Renal pelvis (tissue), 12 donors: ENCODE measurements at places on chromosomes 16 and 17.

DNA sequence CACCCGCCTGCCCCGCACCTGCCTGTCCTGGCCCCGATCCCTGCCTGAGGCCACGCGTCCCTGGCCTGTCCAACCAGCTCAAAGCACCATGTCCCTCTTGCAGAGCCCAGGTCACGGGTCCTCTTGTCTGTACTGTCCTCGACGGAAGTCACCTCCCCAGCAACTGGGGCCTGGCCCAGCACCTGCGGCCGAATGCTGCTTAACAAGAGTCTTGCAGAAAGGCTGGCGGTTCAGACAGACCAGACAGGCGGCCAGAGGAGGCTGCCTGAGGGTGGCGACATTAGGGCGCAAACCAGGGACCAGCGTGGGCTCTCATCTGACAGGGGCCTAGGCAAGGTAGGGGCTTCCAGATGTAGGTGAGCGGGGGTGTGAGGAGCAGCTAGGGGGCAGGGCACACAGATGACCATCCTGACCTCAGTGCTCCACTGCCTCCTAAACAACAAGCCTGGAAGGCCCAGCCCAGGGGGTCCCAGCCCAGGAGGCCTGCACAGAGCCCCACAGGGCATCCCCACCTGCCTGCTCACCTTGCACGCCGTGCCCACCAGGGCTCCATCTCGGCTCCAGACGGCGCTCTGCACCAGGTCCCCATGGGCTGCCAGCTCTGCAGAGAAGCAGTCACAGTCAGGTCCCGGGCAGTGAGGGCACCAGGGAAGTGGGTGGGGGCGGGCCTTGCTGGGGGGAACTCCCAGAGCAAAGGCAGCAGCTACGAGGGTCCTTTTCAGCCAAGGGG is 11.3 kb downstream of the CORO7 start:
- no peak for DNase-seq

- DNase-seq, result no peak
Observed at GRCh38 chr17:185445-186138, 4.1 kb upstream of the DOC2B start.

DNA sequence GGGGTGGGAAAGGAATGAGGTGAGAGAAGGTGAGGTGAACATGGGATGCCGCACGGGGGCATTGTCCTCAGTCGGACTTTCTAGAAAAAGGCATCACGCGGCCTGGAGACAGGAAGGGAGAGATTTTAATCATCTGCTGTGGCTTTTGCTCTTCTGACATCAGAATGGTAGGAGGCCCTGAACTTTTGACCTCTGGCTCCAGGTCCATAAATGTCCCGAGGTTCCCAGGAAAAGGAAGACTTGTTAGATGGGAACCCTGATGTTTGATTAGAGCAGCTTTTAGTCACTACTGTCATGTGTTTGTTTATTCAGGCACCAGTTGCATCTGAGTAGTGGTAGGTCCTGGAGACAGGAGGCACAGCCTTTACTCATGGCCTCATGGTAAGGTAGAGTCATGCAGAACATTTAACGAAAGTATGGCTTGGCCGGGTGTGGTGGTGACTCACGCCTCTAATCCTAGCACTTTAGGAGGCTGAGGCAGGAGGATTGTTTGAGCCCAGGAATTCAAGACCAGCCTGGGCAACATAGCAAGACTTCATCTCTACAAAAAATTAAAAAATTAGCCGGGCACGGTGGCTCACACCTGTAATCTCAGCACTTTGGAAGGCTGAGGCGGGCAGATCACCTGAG is 203.1 kb downstream of the MSI2 start:
- DNase-seq, result no peak

- DNase-seq, result no peak
Observed at GRCh38 chr17:50264263-50265113, 9.8 kb upstream of the TMEM92 start.

- no peak for DNase-seq
Observed at GRCh38 chr17:59617156-59617732, 2.5 kb upstream of the CLTC start.

DNA sequence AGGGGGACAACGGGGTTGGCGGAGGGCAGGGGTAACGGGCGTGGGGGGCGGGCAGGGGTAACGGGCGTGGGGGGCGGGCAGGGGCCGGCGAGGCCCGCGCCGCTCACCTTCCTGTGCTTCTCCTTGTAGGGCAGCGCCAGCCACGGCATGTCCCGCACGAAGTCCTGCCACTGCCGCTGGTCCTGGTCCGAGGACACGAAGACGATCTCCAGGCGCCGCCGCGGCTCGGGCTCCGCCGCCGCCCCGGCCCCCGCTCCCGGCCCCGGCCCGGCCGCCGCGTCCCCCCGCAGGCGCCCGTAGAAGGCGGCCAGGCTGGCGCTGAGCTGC is 401 bp downstream of the NXN start:
- no peak for DNase-seq

DNA sequence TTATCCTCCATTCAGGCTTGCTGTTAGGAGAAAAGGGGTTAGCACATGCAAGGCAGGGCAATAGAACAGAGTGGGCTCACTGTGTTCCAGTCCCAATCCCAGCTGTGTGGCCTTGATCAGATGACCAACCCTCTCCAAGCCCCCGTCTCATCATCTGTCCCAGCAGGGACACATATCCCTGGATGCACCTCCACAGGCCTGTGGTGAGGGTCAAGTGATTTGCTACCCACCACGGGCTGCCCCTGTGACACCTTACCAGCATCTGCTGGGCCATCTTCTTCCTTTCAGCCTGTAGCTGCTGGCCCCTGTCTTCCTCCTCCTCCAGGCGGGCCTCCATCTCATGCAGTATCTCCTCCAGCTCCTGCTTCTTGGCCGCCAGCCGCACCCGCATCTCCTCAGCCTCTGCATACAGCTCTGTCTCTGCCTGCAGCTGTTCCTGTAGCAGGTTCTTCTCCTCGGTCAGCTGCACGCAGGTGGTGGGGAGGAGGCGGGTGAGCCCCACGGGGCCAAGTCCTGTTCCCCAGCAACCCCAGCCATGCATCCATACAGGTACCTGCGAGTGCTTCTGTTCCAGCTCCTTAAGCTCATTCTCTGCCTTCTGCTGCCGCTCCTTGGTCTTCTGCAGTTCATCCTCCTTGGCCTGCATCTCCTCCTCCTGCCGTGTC is 91.3 kb downstream of the NDE1 start:
- DNase-seq, result no peak

- DNase-seq, result no peak
Observed at GRCh38 chr17:37841232-37841631, 83.0 kb upstream of the TBC1D3K start.

- DNase-seq, result no peak
Observed at GRCh38 chr16:28297784-28298510, 5.6 kb downstream of the SBK1 start.

DNA sequence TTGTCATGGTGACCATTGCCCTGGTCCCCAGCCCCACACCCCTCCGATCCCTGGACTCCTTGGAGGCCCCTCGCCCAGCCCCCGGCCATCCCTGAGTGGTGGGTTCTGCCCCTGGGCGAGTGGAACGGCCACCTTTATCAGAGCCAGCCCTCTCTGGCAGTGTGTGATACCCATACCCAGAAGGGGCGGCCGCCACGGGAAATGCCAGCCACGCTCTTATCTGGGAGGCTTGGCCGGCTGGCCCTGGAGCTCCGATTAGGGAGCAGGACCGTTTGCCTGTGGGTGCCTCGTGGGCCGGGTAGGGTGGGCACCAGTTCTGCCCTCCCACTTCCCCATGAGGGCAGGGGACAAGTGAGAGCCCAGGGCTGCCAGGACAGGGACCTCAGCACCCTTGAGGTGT is 58.3 kb upstream of the ZC3H18 start:
- no peak for DNase-seq

GRCh38 chr16:88834670-88835069 is 22.1 kb downstream of the GALNS start:
- no peak for DNase-seq

- DNase-seq, result peak; percentile 62
Observed at GRCh38 chr17:3535253-3535995, 22.2 kb downstream of the TRPV3 start.

DNA sequence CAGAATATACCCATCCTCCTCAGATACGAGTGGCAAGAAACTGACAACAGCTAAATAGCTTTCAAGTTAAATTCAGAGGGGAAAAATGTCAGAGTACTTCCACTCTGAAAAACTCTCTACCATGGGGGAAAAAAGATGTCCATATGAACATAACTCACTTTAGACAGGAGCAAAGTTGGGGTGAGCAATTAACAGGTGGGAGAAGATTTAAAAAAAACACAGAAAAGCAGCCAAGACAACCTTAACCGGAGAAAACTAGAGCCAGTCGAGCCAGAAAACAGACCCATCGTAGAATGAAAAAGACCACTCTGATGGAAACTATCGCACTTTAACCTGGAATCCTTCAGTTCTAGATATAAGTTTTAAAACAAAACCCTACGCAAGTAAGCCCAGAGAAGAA is 833 bp downstream of the TERF2 start:
- no peak for DNase-seq

DNA sequence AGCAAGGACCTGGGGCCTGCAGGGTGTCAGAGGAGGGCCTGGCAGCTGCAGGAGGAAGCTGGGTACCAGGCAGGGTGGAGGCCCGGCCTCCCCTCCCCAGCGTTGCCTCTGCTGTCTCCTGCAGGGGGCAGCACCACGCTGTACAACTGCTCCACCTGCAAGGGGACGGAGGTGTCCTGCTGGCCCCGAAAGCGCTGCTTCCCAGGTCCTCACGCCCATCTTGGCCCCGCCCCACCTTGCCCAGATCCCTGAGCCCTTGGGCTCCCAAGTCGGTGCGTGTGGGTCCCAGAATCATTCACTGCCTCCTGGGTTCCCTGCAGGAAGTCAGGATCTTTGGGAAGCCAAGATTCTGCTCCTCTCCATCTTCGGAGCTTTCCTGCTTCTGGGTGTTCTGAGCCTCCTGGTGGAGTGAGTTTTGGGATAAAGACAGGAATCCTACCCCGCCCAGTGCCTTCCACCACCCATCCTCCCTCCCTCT is 1.2 kb downstream of the TMEM95 start:
- DNase-seq, result peak; percentile 71

DNA sequence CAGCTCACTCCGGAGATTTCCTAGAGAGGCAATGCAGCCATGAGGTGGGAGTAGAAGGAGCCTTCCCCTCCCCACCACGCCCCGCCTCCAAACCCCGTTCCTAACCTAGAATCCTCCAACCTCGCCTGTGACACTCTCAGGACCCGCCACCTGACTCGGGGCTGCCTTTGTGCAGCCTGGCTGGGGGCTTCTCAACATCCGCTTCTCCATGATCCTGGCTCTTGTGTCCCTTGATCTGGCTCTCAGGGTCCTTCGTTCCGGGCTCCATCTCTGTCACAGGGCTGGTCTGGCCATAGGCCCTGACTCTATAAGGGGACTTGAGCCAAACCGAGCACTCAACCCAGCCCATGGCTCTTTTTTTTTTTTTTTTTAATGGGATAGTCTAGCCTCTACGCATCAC is 24.3 kb downstream of the CDRT15 start:
- DNase-seq, result no peak

GRCh38 chr17:38728290-38728831 is 1.8 kb upstream of the CISD3 start:
- no peak for DNase-seq

- DNase-seq, result no peak
Observed at GRCh38 chr16:51236583-51236982, 85.5 kb upstream of the SALL1 start.

- DNase-seq, result no peak
Observed at GRCh38 chr16:49964973-49965372, 60.1 kb upstream of the CNEP1R1 start.

- DNase-seq, result no peak
Observed at GRCh38 chr17:6578491-6578890, 22.1 kb upstream of the PITPNM3 start.

- no peak for DNase-seq
Observed at GRCh38 chr17:78304549-78305037, 55.3 kb downstream of the SOCS3 start.

DNA sequence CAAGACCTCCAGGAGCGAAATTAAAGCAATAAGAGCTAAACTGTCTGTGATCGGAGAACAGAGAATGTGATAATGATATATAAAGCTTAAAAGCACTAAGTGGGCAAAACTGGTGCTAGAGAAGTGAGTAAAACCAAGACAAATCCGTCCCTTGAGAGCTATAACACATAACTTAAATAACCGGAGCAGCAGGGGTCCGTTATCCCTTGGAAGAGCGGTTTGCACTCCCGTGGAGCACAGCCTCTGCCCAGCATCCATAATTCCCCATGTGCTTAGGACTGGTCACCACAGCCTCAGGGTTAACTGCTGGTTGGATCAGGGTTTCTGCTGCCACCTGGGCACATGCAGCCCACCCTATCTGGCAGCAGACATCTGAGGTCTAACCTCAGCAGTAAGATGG is 489.0 kb downstream of the NPIPA7 start:
- no peak for DNase-seq

GRCh38 chr16:10584981-10585438 is 4.6 kb upstream of the EMP2 start:
- DNase-seq, result no peak

- DNase-seq, result peak; percentile 12
Observed at GRCh38 chr17:26792486-26792885, 501.4 kb upstream of the WSB1 start.

DNA sequence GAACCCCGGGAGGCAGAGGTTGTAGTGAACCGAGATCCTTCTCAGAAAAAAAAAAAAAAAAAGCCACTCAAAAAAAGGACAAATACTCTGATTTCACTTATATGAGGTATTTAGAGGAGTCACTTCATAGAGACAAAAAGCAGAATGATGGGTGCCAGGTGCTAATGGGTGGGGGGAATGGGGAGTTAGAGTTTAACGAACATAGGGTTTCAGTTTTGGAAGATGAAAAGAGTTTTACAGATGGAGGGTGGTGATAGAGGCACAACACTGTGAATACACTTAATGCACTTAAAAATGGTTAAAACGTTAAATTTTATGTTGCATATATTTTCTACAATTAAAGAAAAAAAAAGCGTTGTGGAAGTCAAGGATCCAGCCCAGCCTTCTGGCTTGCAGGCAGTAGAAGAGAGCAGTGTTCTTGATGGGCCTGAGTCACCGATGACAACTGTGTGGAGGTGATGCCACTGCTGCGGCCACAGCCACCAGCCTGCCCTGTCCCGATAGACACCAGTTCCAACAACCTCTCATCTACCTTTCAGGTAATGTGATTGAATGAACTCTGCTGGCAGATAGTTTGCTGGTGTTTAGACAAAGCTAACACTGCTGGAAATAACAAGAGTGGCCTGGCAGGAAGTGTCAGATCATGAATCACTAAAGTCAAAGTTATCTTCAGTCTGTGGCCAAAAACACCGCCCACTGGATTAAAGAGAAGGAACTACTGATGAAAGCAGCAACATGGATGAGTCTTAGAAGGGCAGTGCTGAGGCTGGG is 49.9 kb upstream of the COX10 start:
- no peak for DNase-seq

GRCh38 chr17:73706858-73707257 is 62.6 kb upstream of the SDK2 start:
- DNase-seq, result no peak
